ENCODE measurements at places on chromosomes 16 and 17.
A peak's percentile ranks its signal among the peaks of the same experiment; 100 is the strongest.

- no peak for DNase-seq
Measured at GRCh38 chr16:82832821-82833220, 206.1 kb downstream of the CDH13 start.

DNA sequence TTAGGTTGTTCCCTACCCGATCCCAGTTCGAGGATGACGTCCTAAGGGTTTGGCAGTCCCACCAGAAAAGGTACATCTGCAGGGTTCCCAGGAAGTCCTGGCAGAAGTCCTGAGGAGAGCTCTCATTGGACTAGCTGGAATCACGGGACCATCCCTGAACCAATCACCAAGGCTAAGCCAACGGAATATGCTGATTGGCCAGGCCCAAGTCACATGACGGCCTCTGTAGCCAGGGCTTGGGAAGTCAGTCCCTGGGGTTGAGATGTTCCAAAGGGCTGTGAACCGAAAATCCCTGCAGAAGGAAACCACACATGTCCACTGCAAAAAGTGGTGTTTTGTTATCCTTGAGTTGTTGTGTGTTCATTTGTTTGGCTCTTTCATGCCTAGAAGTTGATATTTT, 68.2 kb upstream of the ZNF423 start:
- DNase-seq: no peak

- peak; percentile 16 for DNase-seq
Measured at GRCh38 chr16:89656435-89657121, 930 bp downstream of the CHMP1A start.

DNA sequence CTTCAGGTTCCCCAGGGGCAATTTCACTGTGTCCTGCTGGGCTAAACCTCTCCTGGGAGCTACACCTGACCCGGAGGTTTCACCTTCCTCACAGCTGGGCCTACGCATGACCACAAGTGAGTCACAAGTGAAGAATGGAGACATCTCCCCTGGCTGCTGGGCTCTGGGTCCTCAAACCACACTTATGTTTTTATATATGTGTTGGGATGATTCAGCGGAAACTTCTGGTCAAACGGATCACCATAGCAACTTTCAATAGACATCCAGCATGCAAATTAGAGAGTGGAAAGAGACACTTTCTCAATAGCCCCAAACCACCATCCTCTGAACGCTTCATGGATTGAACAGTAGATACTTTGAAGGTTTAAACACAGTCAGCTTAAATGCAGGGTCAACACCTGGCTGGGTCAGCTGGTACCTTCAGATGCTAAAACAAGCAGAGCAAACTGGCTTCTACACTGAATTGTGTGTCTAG, 28.0 kb upstream of the MAF start:
- no peak for DNase-seq

GRCh38 chr17:33657181-33657580, 364.1 kb upstream of the ASIC2 start:
- no peak for DNase-seq

- no peak for DNase-seq
Measured at GRCh38 chr17:46874906-46875305, 23.5 kb downstream of the WNT9B start.

DNA sequence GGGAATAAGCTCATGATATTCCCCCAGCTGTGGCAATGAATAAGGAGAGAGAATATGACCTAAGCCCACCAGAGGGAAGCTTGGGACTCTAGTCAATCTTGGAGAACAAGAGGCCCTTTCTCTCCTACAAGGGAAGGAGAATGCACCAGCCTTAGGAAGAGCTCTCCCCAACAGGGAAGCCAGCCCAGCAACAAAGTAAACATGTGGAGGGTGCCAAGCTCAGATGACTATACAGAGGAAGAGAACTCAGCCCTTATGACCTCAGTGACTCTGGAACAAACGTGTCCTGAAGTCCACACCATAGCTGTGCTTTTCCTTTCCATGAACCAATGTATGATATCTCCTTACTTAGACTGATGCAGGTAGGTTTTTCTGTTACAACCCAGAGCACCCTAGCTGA, 219.7 kb downstream of the GSG1L start:
- no peak for DNase-seq

DNA sequence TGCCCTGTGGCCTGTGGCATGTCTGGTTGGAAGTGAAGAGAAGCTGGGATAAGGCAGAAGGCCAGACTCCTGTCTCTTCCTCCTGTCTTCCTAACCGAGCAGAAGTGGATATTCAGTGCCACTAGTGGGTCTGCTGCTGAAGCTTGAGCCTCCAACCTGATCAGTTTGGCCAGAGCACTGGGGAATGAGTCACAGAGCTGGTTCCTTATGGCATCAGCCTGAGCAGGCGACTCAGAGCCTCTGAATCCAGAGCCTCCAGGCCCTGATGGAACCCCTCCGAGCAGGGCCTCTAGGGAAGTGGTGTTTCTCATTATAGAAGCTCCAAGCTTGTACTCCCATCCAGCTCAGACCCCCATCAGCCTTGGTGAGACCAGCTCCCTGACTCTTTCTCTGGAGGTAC, 2.0 kb downstream of the WSCD1 start:
- DNase-seq: no peak

GRCh38 chr17:8741771-8742170, 2.9 kb downstream of the CCDC42 start:
- DNase-seq: no peak

DNA sequence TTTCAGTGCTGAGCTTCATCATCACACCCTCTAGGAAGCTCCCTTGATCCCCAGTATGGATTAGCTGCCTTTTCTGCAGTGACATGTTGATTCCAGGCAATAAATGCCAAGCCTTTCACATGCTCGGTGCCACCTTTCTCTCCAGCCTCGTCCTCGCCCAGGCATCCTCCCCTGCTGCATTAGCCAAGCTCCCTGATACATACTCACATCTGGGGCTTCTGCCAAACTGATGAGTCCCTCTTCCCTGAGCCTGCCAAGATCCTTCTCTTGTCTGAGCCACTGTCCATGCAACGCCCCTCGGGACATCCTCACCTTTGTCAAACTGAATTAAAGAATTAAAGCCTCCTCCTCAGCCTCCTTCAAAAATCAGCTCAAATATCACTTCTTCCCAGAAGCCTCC, 538.5 kb upstream of the CDH11 start:
- no peak for DNase-seq

GRCh38 chr17:6815775-6816174, 15.8 kb downstream of the TEKT1 start:
- no peak for DNase-seq

GRCh38 chr17:17420082-17420481, 56.7 kb upstream of the MED9 start:
- no peak for DNase-seq

All from nephron progenitor cell (in vitro differentiated cells).